ENCODE measurements at places on chromosomes 7 and 10.
A peak's percentile ranks its signal among the peaks of the same experiment; 100 is the strongest.

DNA sequence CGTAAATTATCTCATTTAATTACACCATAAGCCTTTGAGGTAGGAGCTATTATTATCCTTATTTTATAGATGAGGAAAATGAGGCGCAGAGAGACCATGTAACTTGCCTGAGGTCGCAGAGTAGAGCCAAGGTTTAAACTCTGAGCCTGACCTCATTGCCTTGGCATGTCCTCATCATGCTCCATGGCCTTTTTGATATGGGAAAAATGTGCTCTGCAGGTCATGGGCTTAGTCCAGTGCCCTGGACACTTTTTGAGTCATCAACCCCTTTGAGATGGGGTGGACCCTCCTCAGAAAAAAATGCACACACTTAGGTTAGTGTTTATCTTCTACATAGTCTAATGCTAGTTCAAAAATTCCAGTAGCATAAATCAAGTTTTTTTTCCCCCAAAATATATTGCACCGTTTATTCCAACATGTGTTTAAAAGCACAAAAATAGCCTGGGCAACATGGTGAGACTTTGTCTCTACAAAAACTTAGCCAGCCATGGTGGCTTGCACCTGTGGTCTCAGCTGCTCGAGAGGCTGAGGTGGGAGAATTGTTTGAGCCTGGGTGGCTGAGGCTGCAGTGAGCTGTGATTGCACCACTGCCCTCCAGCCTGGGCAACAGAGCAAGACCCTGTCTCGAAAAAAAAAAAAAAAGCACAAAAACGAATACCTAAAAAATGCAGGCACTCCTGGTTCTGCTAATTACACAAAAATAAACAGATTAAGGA lies 28.6 kb upstream of the TMEM178B start:
- no peak for DNase-seq

DNA sequence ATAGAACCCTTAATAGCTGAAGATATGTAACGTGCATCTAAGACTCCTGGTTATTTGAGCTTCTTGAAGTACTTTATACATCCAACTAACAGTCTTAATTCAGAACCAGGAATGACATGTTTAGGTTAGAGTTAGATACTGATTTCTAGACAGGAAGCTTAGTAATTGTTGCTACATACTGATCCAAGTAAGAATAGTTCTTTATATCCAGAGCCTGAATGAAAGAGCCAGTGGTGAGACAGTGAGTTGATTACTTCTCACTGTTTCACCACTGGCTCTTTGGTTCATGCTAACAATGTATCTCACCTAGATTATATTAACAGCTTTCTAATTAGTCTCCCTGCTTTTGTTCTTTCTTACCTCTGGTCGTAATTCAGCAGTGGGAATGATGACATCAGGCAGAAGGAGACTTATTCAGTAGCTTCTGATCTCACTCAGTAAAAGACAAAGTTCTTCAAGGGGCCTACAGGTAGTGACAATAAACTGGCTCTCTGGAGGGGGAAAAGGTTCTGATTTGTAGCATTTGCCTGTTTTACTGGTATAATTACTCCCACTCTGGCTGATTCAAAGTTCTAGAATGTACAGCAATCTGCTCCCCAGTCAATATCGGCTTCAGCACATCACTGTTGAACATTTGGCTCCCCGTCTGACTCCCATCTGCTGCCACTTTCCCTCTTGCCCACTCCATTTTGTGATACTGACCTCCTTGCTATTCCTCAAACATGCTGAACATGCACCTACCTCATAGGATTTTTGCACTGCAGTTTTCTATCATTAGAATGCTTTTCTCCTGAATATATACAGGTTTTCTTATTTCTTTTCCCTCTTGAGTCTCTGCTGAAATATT lies 29.1 kb downstream of the MCU start:
- DNase-seq, result no peak

GRCh38 chr7:155840909-155841308 lies 28.6 kb upstream of the SHH start:
- no peak for DNase-seq

GRCh38 chr7:24496036-24496435 lies 77.2 kb upstream of the PALS2 start:
- no peak for DNase-seq

DNA sequence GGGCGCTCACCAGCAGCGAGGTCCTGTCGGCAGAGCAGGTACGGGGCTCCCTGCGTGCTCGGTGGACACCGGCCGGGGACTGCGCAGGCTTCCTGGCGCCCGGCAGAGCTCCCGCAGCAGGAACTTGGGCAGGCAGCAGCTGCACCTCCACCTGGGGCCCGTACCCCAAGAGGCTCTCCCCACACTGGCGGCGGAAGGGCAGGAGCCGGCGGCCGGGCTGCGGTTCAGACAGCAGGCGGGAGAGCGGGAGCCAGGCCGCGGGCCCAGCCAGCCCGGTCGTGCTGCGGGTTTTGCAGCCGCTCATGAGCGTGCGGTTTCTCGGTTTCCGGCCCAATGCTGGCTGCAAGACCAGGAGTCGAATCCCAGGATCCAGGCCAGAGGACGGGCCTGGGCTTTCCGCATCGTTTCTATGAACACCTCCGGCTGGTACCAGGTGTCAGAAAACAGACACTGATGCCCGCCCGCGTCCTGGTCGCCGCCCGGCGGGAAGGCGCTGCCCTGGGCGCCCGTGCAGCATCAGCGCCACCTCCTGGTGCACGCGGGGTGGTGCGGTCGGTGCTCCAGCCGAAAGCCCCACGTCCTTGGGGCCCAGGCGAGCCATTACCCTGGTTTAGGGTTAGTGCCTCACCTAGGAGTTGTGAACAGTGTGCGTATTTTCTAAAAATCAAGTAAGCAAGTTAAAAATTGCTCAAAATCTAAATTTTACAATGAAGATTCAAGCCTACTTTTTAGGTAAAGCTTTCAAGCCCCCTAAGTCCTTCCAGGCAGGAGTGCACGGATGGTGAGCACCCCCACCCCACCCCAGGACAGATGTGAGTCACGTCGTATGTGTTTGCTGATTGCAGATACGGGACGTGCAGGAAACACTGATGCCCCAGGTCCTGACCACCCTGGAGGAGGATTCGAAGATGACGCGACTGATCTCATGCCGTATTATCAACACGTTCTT lies 47.4 kb upstream of the PRKAR1B start:
- peak; percentile 35 for DNase-seq

- no peak for DNase-seq
Measured at GRCh38 chr7:2546776-2547586, 8.3 kb downstream of the BRAT1 start.

DNA sequence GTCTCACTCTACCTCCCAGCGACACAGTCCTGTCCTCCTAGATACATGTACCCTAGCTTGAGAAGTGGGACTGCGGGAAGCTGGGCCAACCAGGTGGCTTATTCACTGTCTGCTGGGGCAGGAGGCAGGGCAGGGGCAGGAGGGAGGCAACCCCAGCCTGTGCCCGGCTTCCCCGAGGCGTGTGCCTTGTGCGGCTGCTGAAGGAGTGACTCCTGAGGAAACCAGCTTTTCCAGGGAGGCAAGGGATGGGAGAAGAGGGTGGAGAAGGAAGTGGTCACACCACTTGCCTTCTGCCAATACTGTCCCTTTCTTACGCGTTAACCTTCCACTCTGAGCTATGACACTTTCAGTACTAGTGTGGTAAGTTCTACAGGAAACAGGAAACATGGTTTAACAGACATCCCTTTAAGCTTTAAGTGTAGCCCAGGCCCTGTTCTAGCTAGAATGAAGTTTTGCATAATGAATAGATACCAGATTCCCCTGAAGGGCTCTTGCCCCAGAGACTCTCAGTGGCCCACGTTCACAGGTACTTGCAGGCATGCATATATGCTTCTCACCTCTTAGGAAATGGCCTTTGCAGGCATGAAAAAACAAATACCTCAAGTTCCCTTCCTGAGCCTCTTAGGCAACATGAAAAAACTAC lies 40.6 kb downstream of the SYPL1 start:
- DNase-seq, result no peak

GRCh38 chr7:91358303-91358702 lies 94.1 kb downstream of the FZD1 start:
- DNase-seq, result no peak

GRCh38 chr7:115226410-115226809 lies 304.5 kb downstream of the MDFIC start:
- no peak for DNase-seq

- DNase-seq, result no peak
Measured at GRCh38 chr10:77513781-77514331, 123.8 kb downstream of the KCNMA1 start.

- DNase-seq, result no peak
Measured at GRCh38 chr7:34083440-34083839, 178.1 kb downstream of the BMPER start.

DNA sequence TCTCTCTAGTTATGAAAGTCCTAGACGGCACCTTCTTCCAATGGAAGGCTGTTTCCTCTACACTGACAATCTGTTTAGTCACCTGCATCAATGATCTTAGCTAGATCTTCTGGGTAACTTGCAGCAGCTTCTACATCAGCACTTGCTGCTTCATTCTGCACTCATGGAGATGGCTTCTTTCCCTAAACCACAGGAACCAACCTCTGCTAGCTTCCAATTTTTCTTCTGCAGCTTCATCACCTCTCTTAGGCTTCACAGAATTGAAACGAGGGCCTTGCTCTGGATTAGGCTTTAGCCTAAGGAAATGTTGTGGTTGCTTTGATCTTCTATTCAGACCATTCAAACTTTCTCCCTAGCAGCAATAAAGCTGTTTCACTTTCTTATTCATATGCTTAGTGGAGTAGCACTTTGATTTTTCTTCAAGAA lies 24.6 kb downstream of the NAMPT start:
- no peak for DNase-seq

- DNase-seq, result no peak
Measured at GRCh38 chr7:45456105-45456504, 118.1 kb upstream of the ADCY1 start.

- DNase-seq, result no peak
Measured at GRCh38 chr10:24414597-24414996, 205.7 kb downstream of the KIAA1217 start.

- DNase-seq, result no peak
Measured at GRCh38 chr7:110841840-110842545, 248.9 kb upstream of the LRRN3 start.

GRCh38 chr10:126690534-126690933 lies 20.0 kb upstream of the C10orf90 start:
- DNase-seq, result no peak

- no peak for DNase-seq
Measured at GRCh38 chr10:43055991-43056567, 20.8 kb upstream of the RET start.

- no peak for DNase-seq
Measured at GRCh38 chr10:23917251-23917840, 291.6 kb upstream of the KIAA1217 start.

GRCh38 chr7:72577107-72577506 lies 165.0 kb upstream of the CALN1 start:
- no peak for DNase-seq

GRCh38 chr10:47419421-47419820 lies 35.3 kb upstream of the ZNF488 start:
- no peak for DNase-seq

GRCh38 chr10:102665904-102666509 lies 21.7 kb downstream of the TRIM8 start:
- DNase-seq, result no peak

DNA sequence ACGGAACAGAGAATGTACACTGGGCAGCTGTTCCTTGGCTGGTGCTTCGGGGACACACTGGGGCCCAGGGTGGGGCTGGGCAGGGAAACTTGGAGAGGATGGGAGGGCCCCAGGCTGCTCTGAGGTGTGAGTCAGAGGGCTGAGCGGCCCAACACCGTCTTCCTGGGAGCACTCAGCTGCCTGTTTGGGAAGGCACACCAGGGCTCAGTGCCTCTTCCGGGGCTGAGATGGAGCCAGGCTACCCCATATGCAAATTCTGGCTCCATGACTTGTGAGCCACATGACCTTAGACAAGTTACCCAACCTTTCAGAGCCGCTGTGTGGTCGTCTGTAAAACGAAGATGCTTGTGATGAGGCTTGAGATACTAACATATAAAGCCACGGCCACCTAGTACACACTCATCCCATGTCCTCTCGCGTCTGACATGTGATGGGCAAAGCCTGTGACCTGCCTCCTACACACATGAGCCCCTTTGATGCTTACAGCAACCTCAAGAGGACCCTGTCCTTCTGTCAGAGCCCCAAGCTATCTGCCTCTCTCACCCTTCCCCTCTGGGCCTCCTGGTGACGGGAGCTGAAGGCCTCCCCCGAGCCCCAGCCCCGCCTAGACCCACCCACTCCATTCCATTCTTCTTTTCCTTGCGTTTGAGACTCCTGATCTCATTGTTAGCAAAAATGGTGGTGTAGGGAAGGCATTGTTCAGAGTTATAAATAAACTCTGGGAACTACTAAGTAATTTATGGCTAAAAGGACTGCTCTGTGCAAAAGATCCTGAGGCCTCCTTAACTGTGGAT lies 26.1 kb downstream of the KLRG2 start:
- DNase-seq, result no peak

- DNase-seq, result no peak
Measured at GRCh38 chr7:107995184-107996071, 7.5 kb downstream of the LAMB1 start.

DNA sequence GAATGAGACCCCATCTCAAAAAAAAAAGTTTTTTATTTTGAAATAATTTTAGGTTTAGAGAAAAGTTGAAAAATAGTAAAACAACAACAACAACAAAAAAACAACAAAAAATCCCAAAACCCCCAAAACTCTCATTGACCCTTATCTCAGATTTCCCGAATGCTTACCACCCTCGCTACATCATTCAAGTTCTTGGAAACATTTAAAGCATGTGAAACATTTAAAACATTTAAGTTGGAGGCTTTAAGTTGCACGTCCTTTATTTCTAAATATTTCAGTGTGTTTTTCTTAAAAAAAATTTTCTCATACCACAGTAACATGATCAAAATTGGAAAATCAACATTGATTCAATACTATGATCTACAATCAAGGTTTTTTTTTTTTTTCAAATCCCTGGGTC lies 382 bp upstream of the ARMS2 start:
- DNase-seq, result no peak

- no peak for DNase-seq
Measured at GRCh38 chr7:130274296-130274695, 7.6 kb downstream of the CPA2 start.

DNA sequence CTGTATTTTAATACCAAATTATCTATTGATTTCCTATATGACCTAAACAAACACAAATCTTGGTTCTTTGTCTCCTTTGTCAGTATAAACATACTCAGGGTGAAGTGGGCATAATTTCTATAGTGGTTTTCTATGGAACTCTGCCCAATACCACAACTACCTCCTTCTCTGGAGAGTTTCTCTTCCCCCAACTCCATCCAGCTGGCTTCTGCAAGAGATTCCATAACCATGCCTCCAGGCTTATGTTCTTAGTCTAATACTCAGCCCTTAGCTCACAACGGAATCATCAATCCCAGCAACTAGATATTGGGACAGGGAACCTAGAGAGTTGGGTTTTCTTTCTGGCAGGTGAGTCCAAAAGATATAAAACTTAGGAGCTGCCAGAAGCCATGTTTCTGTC lies 127.3 kb downstream of the TRIL start:
- DNase-seq, result no peak

- DNase-seq, result no peak
Measured at GRCh38 chr7:91034459-91035368, 229.5 kb upstream of the FZD1 start.

GRCh38 chr7:157940497-157940896 lies 603.7 kb downstream of the DNAJB6 start:
- DNase-seq, result no peak

- DNase-seq, result no peak
Measured at GRCh38 chr10:77633376-77633775, 4.2 kb downstream of the KCNMA1 start.

Measured in activated T-helper 1 cell treated with anti-CD3 and anti-CD28 coated beads, Interleukin-2, amount 50 U/mL, for 16 hours (primary cell).